ENCODE measurements at places on chromosomes 7 and 10.

- DNase-seq = peak; percentile 89
Observed at GRCh38 chr7:80942261-80943041, 23.6 kb upstream of the SEMA3C start.

GRCh38 chr7:1508277-1508758, 4.1 kb upstream of the INTS1 start:
- DNase-seq = no peak

- no peak for DNase-seq
Observed at GRCh38 chr10:67770537-67770936, 67.5 kb downstream of the DNAJC12 start.

DNA sequence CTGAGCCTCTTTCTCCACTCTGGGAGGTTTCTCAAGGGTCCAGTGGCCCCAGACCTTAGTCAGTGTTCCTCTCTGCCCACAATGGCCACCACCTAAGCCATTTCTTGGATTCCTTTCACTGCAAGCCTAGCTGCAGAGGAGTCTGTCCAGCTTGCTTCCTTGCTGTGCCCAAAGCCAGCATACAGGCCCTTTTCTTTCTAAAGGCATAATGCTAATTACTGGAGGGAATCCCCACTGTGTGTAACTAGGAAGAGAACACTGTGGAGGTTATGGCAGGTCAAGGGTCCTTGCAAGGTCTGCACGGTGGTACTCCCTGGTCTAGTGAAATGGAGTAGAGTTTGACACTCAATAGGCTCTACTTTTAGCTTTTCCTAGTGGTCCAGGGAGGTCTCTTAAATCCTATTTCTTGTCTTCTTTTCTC, 70.4 kb upstream of the CC2D2B start:
- DNase-seq = no peak

- peak; percentile 37 for DNase-seq
Observed at GRCh38 chr10:61752111-61753011, 89.6 kb downstream of the CABCOCO1 start.

DNA sequence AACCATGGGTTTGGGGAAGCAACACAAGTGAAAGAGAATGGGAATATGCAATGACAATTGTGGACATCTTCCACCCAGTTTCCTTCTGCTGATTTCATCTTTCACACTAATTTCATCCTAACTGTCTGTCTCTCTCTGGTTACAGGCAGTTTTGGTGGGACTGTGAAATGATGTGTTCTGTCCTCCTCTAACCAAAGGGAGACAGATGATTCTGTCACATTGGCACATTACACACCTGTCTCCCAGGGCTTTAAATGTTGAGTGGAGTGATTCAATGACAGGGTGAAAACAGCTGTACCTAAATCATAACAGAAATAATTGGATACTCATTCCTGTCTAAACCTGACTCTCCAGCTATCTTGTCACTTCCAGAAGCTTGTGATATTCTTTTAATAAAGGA, 60.0 kb downstream of the DGKB start:
- DNase-seq = no peak
